ENCODE measurements at places on chromosomes 3 and 15.
A peak's percentile ranks its signal among the peaks of the same experiment; 100 is the strongest.

DNA sequence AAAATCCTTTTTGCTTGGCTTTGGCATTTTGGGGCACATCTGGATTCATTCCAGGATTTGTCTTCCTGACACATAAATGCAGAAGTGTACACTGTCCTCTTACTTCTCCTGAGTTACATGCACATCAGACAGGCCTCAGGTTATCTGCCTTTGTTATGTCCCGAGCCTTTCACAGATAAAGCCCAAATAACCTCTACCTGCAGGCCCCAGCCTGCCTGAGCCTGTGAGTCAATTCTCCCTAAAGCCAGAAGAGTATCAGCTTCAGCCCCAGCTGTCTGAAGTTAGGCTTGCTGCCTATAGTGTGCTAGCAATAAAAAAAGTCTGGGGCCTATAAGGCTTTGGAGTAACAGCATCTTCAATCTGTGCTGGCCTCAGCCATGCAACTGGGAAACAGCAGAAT, 17.7 kb upstream of the GSK3B start:
- no peak for DNase-seq

DNA sequence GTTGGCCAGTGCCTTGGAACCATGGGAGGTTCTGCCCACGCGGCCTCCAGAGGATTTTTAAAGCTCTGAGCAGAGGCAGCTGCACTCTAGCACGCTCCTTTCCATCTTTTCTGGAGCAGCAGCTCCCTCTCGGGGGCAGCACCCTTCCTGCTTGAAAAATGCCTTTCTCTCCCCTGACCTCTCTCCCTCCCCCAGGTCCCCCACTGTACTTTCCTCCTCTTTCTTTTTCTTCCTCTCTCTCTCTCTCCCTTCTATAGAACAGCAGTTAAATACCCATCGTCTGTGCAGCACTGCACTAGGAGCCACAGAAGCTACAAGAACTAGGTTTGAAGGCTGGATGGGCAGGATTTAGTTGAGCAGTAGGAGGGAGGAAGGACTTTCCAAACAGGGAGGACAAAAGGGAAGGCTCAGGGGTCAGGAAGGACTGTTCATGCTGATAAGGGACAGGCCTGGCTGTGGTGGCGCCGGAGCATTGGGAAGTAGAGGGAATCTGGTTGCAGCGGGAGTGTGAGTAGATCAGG, 4.4 kb downstream of the ALPK3 start:
- DNase-seq, result no peak

DNA sequence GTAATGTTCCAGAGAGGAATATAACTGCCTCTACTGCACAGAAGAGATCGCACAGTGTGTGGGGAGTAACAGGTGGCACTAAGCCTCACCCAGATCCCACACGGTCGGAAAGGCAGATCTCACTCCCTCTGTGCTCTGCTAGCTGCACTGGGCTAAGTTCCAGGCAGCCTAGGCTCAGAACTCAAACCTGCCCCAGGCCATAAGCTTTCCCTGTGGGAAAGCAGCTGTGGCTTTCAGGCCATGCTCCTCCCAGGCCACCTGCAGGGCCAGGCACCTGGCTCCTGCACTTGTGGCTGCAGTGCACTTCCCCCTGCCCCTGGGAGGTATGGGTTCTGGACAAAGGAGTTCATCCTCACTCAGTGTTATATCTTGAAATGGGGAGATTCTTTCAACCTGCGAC, 27.5 kb downstream of the PCCB start:
- DNase-seq, result no peak

DNA sequence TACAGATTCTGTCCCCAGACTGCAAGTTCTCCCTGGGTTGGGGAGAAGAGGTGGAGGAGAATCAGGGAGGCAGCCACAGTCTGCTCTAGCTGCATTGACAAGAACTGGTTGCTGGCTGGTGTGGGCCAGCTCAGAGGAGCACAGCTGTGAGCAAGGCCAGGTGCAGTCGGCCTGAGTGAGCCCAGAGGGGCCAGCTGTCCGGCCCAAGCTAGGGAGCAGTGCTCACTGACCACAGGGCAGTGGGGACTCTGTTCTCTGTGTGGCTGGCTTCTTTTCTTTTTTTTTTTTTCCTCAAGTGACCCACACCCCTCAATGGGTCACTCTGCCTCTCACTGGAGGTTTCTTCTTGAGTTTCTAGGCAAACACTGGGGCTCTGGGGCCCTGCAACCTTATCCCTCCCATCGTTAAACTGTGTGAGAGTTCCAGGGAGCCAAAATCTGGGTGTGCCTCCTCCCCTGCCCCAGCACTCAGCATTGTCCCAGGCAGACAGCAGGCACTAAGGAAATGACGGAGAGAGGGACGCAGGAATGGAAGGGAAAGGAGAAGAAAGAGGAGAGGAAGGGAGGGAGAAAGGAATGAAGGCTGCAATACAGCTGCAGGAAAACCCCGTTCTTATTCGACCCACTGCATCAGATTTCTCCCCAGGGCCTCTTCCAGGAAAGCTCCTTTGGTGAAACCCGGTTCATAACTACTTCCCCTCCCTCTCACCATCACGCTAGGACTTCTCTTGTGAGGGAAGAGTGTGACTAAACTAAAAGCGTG, 37.7 kb upstream of the HES1 start:
- no peak for DNase-seq

DNA sequence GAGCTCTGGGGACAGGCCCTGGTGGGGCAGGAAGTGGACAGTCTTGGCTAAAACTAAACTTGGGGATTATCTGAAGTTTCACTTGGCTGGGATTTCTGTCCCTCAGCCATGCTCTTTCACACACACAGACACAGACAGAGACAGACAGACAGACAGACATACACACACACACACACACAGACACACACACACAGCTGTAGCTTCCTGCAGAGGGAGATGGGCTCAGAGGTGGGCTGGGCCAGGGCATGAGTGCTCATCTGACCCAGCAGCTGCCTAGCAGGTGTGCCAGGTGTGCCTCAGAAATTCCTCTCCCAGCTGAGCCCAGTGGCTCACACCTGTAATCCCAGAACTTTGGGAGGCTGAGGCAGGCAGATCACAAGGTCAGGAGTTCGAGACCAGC, 3.3 kb downstream of the RHOV start:
- DNase-seq, result no peak

GRCh38 chr15:74227968-74228722, 8.0 kb upstream of the CCDC33 start:
- no peak for DNase-seq

GRCh38 chr3:133837487-133838295, 32.1 kb downstream of the SRPRB start:
- peak; percentile 34 for DNase-seq

- DNase-seq, result peak; percentile 82
Measured at GRCh38 chr15:69478259-69478781, 25.7 kb downstream of the RPLP1 start.

Measured in activated CD8-positive, alpha-beta memory T cell treated with anti-CD3 and anti-CD28 coated beads, Interleukin-2, amount 50 U/mL, for 48 hours (primary cell).